A549 treated with GW870086 at 1 μM for 4 hours (cell line): ENCODE measurements at places on chromosomes 3 and 15. TPM values are rescaled to one million over a fixed set of nuclear protein-coding genes. Genes with fewer than 3 reads are reported as not detected.

NR1D2 gene
- total RNA-seq, result 7.7 to 10.0 TPM (median 8.4 TPM) in 5 replicates

GOLGA6B gene
- total RNA-seq, result 0.08 TPM in 1 of 5 replicates, not detected in the others

PAQR5 gene
- total RNA-seq, result 88.0 to 124 TPM (median 110 TPM) in 5 replicates

CASR gene
- total RNA-seq, result not detected in 5 replicates

KLHL40 gene
- not detected in 5 replicates for total RNA-seq

DUOXA2 gene
- not detected in 5 replicates for total RNA-seq

CACNA2D3 gene
- total RNA-seq, result 0.15 to 0.34 TPM (median 0.25 TPM) in 4 of 5 replicates, not detected in the other

NECTIN3 gene
- 15.5 to 26.0 TPM (median 22.9 TPM) in 5 replicates for total RNA-seq

SPRED1 gene
- 5.7 to 9.6 TPM (median 8.3 TPM) in 5 replicates for total RNA-seq

LMAN1L gene
- total RNA-seq, result not detected in 5 replicates

ZNF80 gene
- not detected in 5 replicates for total RNA-seq

PLAAT1 gene
- not detected in 5 replicates for total RNA-seq

FES gene
- 0.51 to 1.3 TPM (median 0.99 TPM) in 5 replicates for total RNA-seq

MRAS gene
- 7.1 to 11.4 TPM (median 9.2 TPM) in 5 replicates for total RNA-seq
